ENCODE measurements at places on chromosomes 7 and 10.

GRCh38 chr10:22043327-22043633, 39.8 kb upstream of the DNAJC1 start:
- H3K27ac ChIP-seq, result no peak overlapping the region
- H3K4me1 ChIP-seq, result no peaks in the 10 kb centered on the region
- H3K27me3 ChIP-seq, result peaks cover 45% of the 10 kb centered on the region
- no peaks in the 10 kb centered on the region for H3K36me3 ChIP-seq
- DNase-seq, result no peak
- H3K4me3 ChIP-seq, result no peak overlapping the region

- no peaks in the 10 kb centered on the region for H3K36me3 ChIP-seq
- peaks cover 17% of the 10 kb centered on the region for H3K27me3 ChIP-seq
- no peak for DNase-seq
These were observed 191.0 kb downstream of the GLI3 start for GRCh38 chr7:42045961-42046360.

GRCh38 chr10:7956508-7956907, 98.0 kb upstream of the GATA3 start:
- H3K27ac ChIP-seq, result no peak overlapping the region
- no peaks in the 10 kb centered on the region for H3K36me3 ChIP-seq
- H3K4me3 ChIP-seq, result no peak overlapping the region
- no peak for DNase-seq
- peaks cover 9% of the 10 kb centered on the region for H3K4me1 ChIP-seq

DNA sequence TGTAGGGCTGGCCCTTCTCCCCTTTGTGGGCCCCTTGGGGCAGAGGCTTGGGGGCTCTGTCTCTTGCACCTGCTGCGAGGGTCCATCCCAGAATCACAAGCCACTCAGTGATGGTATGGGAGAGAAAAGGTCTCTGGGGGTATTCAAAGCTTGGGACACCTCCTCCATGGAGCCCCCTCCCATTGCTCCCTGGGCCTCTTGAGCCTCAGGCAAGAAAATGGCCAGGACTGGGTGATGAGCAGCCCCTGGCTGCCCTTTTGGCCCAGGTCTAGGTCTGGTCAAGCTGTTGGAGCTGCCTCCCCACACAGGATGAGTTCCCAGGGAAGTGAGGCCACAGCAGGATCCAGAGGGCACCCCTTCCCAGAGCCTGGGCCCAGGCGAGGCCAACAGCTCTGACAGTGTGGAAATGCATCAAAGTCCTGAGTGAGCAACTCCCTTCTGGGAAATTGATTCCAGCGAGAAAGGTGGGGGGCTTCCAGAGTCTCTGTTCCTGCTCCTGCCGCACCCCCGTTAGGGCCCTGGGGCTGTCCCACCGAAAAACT, 3.4 kb upstream of the MYL7 start:
- DNase-seq, result no peak
- peak overlapping the region; percentile 33 for H3K4me3 ChIP-seq
- H3K36me3 ChIP-seq, result no peaks in the 10 kb centered on the region
- no peaks in the 10 kb centered on the region for H3K27me3 ChIP-seq

DNA sequence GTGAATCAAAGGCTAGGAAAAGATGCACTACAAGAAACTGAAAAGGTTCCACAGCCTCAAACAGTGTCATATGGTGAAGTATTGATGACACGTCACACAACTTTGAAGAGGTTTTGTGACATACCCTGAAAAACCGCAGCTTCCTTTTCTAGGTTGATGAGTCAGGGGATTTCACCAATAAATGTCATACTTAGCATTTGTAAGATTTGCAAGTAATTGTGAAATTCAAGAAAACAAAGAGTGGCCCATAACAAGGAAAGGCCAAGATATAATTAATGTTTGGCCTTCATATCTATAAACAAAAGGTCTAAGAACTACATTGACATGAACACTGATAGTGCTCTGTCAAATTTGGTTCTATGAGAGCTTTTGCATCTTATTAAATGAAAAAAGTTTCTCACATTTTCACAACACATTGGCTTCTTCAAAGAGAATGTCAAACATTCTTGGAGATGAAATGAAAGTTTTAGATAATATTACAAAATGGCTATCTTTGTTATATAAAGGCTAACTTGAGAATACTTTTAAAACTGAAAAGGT, 62.0 kb upstream of the NAMPT start:
- peak overlapping the region; percentile 13 for H3K4me3 ChIP-seq
- no peak for DNase-seq
- peak overlapping the region; percentile 90 for H3K27ac ChIP-seq
- H3K4me1 ChIP-seq, result peaks cover 16% of the 10 kb centered on the region
- no peaks in the 10 kb centered on the region for H3K27me3 ChIP-seq

- no peak overlapping the region for H3K4me3 ChIP-seq
- H3K27me3 ChIP-seq, result peaks cover 11% of the 10 kb centered on the region
- no peaks in the 10 kb centered on the region for H3K36me3 ChIP-seq
- H3K4me1 ChIP-seq, result no peaks in the 10 kb centered on the region
These were observed 23.9 kb upstream of the FAM107B start for GRCh38 chr10:14798636-14799035.

DNA sequence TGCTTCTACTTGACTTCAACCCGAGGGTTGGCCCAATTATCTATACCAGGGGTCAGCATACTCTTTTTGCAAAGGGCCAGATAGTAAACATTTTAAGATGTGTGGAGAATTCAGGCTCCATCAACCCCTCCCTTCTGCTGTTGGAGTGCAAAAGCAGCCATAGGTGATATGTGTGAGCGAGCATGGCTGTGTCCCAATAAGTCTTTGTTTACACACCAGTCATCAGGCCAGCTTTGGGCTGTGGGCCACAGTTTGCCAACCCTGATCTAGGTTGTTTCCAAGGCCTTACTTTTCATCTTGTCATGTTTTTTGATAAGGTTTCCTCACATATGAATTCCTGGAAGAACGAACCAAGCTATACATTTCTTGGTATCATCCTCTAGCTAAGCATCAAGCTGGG, 136.9 kb upstream of the VIPR2 start:
- H3K4me3 ChIP-seq, result no peak overlapping the region

DNA sequence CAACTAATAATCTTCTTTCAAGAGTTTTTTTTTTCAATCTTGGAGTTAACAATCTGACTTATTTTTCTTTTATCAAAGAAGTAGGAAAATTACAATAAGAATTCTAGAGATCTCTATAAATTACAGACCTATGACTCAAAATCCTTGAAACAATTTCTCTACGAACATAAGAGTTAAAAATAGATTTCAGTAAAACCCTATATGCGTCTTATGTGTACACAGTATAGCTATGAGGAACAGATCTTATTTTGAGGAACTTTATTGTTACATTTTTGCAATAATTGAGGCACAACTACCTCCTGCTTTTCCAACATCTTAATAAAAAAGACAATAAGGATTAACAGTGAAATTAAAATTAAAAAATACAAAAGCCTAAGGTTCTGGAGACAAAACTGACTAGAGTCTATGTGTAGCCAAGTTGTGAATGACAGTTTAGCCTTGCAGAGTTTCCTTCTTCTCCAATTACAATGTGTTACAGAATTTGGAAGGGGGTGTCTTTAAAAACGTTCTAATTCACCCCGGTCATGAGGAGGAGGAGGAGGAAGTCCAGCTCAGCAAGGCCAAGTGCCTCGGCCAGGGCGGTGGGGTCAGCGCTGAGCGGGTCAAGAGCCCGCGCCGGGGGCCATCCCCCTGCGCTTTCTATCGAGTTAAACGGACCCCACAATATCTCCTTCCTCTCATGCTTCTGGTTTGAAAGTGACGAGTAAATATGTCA, 40.5 kb downstream of the AMZ1 start:
- no peak overlapping the region for H3K27ac ChIP-seq
- H3K36me3 ChIP-seq, result peaks cover 2% of the 10 kb centered on the region
- DNase-seq, result no peak
- no peaks in the 10 kb centered on the region for H3K27me3 ChIP-seq
- H3K4me1 ChIP-seq, result peaks cover 5% of the 10 kb centered on the region
- no peak overlapping the region for H3K4me3 ChIP-seq

GRCh38 chr7:90212149-90212495, 582 bp downstream of the STEAP2 start:
- DNase-seq, result no peak
- no peak overlapping the region for H3K4me3 ChIP-seq
- H3K27me3 ChIP-seq, result peaks cover 15% of the 10 kb centered on the region
- H3K36me3 ChIP-seq, result no peaks in the 10 kb centered on the region
- peaks cover 3% of the 10 kb centered on the region for H3K4me1 ChIP-seq
- no peak overlapping the region for H3K27ac ChIP-seq

DNA sequence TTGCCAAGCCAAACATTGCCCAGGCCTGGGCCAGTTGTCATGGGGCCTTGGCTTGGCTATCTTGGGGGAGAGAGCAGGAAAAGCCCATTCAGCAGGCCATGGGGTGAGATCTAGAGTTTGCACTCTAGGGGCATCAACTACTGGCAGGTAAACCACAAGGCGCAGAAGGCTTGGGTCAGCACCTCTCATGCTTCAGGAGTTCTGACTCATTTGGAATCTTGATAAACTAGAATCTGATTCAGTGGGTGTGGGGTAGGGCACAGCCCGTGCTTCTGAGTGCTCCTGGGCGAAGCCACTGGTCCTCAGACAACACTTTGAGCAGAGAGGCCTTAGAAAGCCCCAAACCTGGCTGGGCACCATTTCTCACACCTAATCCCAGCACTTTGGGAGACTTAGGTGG, 81.1 kb downstream of the RGS10 start:
- H3K36me3 ChIP-seq, result no peaks in the 10 kb centered on the region
- H3K4me1 ChIP-seq, result peaks cover 14% of the 10 kb centered on the region
- no peak for DNase-seq
- no peak overlapping the region for H3K27ac ChIP-seq
- H3K4me3 ChIP-seq, result no peak overlapping the region

DNA sequence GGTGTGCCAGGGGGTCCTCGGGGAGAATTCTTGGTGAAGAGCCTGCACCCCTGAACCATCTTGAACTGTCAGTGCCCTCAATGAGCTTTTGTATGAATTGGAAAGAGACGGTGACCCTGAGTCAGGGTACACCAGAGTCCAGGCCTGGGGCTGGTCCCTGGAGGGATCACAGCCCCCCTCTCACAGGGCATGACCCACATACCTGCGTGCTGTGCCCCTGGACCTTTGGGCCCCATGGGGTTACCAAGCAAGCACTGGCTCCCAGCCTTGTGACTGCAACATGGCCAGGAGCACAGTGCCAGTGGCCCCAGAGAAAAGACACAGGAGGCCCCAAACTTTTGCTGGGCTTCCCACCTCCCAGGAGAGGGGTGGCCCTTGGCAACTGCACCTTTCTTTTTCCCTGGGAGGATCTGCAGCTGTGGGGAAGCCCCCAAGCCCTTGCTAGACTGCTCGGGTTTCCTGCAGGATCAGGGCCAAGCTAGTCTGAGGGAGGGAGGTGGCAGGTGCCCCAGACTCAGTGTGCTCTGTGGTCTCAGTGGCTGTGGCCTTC, 153.5 kb downstream of the ZNF248 start:
- H3K4me1 ChIP-seq, result no peaks in the 10 kb centered on the region
- H3K36me3 ChIP-seq, result no peaks in the 10 kb centered on the region
- H3K4me3 ChIP-seq, result no peak overlapping the region
- no peaks in the 10 kb centered on the region for H3K27me3 ChIP-seq
- no peak overlapping the region for H3K27ac ChIP-seq
- DNase-seq, result no peak

DNA sequence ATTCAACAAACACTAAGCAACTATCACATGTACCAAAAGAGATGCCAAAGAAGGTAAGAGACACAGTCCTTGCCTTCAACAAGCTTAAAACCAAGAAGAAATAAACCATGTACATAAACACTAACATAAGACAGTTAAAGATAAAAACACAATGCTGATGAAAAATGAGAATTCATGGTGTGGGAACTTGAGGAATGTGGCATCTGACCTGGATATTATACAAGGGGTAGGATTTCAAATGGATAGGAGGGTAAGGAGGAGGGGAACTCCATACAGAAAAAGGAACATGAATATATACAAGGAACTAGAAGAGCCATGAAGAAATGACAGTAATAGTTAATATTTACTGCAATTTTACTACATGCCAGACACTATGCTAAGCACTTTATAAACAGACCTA, 11.0 kb downstream of the HIBADH start:
- H3K4me3 ChIP-seq, result no peak overlapping the region
- H3K4me1 ChIP-seq, result peaks cover 10% of the 10 kb centered on the region
- H3K27me3 ChIP-seq, result no peaks in the 10 kb centered on the region
- no peak overlapping the region for H3K27ac ChIP-seq

DNA sequence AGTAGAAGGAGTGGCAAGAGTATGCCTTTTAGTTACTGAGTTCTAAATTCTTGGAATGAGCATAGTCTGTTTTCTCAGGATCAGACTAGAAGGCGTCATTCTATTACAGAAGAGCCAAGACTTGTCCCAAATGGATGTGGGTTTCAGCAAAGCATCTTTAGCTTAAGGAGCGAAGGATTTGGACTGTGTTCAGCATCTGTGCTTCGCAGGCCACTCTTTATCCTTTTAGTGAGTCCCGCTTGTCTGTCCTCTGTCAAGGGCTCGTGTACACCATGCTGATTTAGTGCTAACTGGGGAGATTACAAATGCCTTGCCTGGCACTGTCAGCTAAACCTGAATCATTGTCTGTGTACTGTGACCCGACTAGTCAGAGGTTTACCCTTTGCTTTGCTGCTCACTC, 465.7 kb downstream of the AUTS2 start:
- no peaks in the 10 kb centered on the region for H3K27me3 ChIP-seq
- no peak overlapping the region for H3K27ac ChIP-seq
- H3K4me1 ChIP-seq, result peaks cover 3% of the 10 kb centered on the region
- H3K4me3 ChIP-seq, result no peak overlapping the region
- DNase-seq, result no peak

DNA sequence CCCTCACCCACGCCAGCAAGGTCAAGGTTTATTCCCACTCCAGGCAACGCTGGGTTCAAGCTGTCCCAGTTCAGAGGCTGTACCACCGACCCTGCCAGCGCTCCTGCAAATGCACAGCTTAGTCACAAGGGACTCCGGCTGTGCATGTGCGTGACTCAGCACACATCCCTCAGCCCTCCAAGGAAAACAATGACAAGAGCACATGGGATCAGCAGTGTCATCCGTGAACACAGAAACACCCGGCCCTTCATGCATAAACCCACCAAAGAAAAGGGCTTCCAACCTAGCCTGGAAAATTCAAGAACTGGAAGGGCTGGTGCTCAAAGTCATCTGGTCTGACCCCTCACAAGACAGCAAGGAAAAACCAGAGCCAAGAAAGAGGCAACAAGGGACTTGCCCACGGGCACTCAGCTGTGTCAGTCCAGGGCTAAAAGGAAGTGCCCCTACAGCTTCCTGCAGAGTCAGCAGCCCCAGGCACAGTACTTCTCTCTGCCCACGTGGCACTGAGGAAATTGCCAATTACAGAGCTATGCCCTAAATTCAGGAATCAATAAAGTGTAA, 106.1 kb downstream of the KCNMA1 start:
- H3K4me3 ChIP-seq, result no peak overlapping the region
- H3K4me1 ChIP-seq, result no peaks in the 10 kb centered on the region
- peaks cover 14% of the 10 kb centered on the region for H3K27me3 ChIP-seq
- H3K36me3 ChIP-seq, result no peaks in the 10 kb centered on the region
- no peak overlapping the region for H3K27ac ChIP-seq

- H3K27me3 ChIP-seq, result peaks cover 6% of the 10 kb centered on the region
- H3K27ac ChIP-seq, result peak overlapping the region; percentile 29
- no peak for DNase-seq
- no peaks in the 10 kb centered on the region for H3K4me1 ChIP-seq
These were observed 161.0 kb downstream of the SKIDA1 start for GRCh38 chr10:21364196-21365114.

GRCh38 chr10:1488970-1489548, 248.3 kb downstream of the ADARB2 start:
- no peaks in the 10 kb centered on the region for H3K36me3 ChIP-seq
- no peak overlapping the region for H3K4me3 ChIP-seq
- H3K27me3 ChIP-seq, result peaks cover 25% of the 10 kb centered on the region
